NCI-H2029 (cell line): ENCODE measurements at places on chromosomes 5 and 9.

- DNase-seq, result no peak
Observed at GRCh38 chr5:23506329-23507236, 826 bp upstream of the PRDM9 start.

DNA sequence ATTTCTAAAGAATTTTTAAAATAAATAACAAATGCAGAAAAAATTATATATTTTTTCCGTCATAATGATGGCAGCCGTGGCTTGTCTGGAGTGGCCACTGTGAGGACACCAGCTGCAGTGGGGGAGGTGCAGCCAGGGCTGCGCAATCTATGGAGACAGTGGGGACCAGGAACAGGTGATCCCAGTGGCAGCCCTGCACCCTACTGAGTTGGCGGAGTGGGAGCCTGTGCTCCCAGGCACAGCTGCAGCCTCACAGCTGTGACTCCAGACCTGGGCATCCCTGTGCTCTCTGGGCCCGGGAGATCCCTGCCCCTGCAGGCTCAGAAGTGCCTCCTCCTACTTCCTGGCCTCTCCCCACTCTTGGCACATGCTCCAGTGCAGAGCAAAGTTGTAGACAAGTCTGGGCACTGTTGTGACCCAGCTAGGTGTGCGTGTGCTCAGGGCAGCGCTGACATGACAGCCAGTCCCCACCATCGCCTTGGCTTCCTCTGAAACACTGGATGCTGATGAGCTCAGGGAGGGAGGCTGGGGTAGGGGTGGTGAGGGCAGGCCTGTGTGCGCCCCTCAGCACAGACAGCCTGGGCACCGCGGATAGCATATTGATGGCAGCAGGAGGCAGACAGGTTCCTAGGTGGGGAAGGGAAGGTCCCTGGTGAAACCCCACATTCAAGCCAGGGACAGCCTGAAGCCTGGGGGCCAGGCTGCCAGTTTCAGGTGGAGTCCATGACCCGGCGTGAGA lies 96.0 kb upstream of the PRR16 start:
- no peak for DNase-seq

DNA sequence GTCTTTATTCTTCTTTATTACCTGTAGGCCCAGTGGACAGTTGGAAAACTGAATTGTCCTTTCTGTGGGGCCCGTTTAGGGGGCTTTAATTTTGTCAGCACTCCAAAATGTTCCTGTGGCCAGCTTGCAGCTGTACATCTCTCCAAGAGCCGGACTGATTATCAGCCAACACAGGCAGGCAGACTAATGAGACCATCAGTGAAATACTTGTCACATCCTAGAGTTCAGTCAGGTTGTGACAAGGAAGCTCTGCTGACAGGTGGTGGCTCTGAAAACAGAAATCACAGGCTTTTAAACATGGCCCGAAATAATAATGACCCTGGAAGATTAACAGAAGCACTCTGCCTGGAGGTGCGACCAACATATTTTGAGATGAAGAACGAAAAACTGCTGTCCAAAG lies 47.9 kb downstream of the RNF180 start:
- no peak for DNase-seq

- no peak for DNase-seq
Observed at GRCh38 chr5:61686491-61687257, 354.6 kb downstream of the ZSWIM6 start.

DNA sequence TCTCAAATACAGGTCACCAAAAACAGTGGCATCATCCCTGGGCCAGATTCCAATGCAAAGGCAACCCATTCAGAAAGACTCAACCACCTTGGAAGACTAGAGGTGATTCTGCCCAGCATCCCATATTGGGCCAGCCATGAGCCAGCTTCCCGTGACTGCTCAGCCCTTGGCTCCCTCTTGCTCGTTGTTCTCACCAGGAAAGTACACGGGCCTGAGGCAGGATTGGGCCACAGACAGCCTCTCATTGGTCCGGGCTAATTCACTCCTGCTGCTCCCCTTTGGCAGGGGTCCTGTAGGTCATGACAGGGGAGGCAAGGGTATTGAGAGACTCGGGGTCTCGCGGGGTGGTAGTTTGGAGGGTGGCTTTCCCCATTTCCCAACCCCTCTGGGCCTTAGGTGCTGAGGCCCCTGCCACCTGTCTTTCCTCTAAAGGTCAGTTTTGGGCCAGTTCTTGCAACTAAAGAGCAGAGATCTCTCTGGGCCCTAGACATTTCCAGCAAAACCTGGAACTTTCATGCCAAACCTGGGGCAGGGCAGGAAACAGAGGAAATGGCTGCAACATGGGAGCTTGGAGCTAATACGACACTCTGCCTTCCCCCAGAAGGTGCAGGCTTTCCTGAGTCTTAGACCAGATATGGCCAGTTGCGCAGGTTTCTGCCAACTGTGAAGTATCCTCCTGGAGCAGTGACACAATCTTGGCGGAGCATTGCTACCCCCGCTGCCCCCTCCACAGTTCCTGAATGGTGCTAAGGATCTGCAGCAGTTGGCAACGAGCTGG lies 22.0 kb upstream of the FGFR4 start:
- no peak for DNase-seq

DNA sequence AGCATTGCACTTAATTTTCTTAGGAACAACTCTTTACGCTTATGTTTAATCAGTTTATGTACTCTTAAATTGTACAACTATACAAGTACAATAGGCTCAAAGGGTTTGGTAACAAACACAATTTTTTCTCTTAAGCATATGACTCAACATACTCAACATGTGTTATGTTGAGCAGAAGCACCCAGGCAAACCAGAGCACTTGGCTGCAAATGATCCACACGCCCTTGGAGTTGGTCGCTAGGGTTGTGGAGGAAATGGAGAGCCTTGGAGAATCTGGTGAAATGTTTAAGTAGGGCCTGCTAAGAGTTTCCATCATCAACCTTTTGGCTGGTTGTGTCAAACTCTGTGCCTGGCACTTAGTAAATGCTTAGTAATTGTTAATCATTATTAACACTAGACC lies 25.1 kb upstream of the MIER3 start:
- no peak for DNase-seq

- no peak for DNase-seq
Observed at GRCh38 chr9:76150013-76150412, 244.2 kb downstream of the RFK start.

- DNase-seq, result no peak
Observed at GRCh38 chr9:84823421-84824271, 154.1 kb downstream of the NTRK2 start.

GRCh38 chr9:35996358-35996970 lies 38.5 kb upstream of the OR2S2 start:
- DNase-seq, result no peak

DNA sequence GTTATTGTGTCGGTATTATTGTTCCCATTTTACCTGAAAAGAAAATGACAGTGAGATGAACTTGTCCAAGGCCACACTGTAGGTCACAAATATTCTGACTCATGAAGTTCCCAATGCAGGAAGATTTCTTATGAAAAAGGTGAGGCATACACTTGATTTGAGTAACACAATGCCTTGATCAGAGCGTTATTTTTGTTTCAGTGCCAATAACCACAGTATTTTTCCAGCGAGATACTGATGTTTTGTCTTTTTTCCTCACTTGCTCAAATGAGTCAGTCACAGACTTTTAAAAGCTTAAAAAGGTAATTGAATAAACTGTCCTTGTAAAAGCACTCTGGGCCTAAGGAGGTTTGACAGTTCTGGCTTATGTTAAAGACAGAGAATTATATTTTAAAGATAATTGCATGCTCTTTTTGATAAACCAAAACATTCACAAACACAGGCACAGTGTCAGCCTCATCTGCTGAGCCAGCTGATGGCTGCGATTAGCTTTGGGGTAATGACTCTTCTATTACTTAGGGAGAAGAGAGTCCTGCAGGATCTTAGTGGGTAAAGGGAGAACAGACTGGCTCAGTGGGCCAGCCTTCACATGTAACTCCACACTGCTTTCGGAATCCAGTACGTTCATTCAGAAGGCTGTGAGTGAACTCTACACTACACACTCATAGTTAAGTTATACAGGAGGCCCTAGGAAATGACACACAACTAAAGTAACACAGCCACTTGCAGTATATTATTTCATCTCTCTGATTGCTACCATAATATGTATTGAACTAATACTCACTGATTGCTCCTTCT lies 165.5 kb upstream of the CD180 start:
- no peak for DNase-seq

DNA sequence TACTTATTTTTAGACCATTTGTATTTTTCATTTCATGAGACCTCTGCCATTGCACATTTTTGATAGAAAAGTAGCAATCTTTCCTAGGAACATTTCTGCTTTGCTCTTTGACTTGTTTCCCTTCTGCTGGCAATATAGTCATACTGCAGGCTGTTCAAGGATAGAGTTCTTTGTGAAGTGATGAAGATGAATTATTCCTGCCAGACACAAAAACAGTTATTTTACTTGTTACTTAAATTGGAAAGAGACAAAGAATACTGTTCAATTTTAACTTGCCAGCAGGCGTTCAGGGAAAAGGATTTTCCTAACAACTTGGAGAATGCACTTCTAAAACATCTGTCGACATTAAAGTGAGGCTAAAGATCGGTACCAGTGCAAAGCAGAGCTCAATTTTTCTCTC lies 251.7 kb upstream of the ACTBL2 start:
- no peak for DNase-seq

DNA sequence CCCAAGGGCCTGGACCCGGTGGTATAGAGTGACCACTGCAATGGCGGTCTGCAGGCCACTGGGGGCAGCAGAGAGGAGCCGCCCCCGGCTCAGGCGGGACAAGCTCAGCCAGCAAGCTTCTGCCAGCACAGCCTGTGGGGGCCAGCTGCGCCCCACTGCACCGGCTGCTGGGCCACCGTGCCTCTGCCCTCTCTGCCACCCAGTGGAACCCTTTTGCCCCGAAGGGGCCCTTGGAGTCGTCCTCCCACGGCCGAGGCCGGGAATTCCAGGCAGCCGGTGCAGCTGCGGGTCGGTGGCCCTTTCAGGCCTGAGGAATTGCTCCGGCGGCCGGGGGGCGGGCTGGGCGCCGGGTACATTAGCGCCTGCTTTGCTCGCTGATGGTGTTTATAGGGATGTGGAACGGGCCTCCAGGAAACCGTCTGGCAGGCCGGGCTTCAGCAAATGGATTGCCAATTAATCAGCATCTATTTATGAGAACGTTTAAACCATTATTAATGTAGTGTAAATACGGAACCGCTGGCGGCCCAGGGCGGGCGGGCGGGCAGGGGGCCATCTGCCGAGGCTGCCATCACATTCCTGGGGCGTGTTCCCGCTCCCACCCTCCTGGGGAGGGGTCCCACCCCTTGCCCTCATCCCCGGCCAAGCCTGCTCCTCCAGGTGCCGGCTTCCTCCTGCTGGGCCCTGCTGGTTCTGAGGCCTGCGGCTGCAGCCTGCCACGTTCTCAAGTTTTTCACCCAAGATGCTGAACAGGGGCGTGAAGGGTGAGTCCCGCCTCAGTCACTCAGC lies 127.4 kb downstream of the BARX1 start:
- DNase-seq, result no peak

DNA sequence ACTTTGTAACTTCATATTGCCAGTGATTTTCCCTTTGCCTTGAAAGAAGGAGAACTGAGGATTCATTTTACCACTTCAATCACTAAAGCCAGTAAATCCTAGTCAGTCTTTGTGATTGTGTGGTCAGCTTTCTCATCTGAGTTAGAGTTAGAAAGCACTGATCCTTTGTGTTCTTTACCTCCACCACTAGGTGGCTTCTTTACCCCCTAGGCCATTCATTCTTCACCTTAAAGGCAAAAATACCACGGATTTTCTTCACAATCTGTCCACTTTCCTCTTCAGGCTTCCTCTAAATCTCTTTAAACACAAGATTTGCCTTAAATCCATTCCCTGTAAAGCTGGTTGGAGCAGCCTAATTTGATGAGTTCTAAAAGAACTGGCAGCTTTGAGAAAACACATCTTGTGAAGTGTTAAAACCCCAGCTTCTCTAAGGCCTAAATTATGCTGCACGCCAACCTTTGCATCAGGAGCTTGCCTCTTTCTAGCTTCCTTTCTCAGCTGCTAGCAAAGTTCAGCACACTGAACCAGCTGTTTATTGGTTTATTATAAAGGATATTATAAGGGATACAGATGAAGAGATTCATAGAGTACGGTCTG lies 20.4 kb downstream of the BDP1 start:
- DNase-seq, result no peak

GRCh38 chr5:129114539-129115193 lies 20.1 kb downstream of the ISOC1 start:
- no peak for DNase-seq

DNA sequence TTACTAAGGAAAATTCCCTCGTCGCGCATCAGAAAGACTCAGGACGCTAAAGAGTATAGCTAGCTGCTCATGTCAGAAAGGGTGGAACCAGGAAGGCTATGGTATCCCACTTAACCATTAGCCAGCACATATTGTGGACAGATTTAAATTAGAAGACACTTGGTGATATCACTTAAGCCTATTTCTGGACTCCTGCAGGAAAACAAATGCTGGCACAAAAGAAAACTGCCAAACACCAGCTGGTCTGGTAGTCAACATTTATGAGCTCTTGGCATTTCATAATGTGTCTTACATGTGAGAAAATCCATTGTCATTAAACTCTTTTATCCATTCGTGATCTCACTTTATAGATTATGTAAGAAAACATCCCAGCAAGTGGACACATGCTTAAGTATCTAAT lies 377.4 kb downstream of the PTPRD start:
- no peak for DNase-seq

GRCh38 chr5:88130211-88130815 lies 138.3 kb downstream of the TMEM161B start:
- DNase-seq, result no peak

- no peak for DNase-seq
Observed at GRCh38 chr5:170266570-170267381, 30.8 kb downstream of the LCP2 start.

DNA sequence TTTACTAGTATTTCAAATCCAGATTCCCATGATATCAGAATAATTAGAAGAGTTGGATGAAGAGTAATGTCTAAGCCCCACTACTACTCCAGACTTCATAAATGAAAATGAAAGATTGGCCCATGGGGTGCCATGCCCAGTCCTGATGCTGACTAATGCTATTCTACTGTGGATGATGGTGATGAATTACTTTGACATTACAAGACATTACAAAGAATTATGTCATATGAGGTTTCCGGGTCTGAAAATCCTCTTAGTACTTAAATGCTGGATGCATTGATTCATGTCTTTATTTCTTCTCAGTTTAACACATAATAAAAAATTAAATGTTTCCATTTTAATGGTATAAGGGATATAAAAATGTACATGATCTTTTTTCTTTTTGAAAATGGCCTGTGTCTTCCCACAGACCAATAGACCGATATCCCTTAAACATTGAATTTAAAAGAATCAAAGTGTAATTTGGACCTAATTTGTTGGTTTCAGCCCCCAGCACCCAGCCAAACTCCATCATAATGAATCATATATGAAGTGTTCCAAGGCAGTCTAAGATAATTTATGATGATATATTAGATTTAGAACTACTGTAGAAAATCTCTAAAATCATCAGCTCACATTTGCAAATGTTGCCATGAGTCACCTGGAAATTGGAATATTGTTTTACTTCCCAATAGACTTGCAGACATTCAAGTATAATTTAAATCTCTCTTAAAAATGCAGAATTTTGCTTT lies 223.6 kb upstream of the SGCD start:
- DNase-seq, result no peak

DNA sequence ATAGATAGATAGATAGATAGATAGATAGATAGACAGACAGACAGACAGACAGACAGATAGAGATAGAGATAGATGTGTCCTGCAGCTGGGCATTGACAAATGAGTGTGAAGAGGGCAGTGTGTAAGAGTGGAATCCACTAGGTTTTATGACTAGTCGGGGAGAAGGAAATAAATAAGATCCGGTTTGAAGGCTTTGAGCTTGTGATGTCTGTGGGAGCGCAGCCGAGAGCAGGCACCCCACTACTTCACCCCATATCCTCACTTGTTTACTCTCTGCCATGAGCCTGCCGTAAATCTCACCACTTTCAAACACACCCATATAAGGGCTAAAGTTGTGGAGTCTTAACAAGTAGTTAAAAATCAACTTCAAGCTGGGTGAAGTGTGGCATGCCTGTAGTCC lies 1.4 kb upstream of the SUSD1 start:
- DNase-seq, result no peak
